ENCODE measurements at places on chromosomes 2 and 18.

- DNase-seq, result no peak
Measured at GRCh38 chr18:44849361-44849760, 168.7 kb downstream of the SETBP1 start.

GRCh38 chr18:77059294-77059916 lies 73.2 kb downstream of the MBP start:
- peak; percentile 64 for DNase-seq

GRCh38 chr2:199810422-199811171 lies 40.4 kb downstream of the FTCDNL1 start:
- DNase-seq, result no peak

GRCh38 chr2:138827426-138828054 lies 47.4 kb upstream of the NXPH2 start:
- peak; percentile 56 for DNase-seq

GRCh38 chr2:23360571-23361125 lies 24.3 kb upstream of the KLHL29 start:
- no peak for DNase-seq

- peak; percentile 80 for DNase-seq
Measured at GRCh38 chr2:221518201-221518934, 53.7 kb downstream of the EPHA4 start.

- DNase-seq, result no peak
Measured at GRCh38 chr18:52200406-52200805, 139.6 kb upstream of the DCC start.

GRCh38 chr18:29874519-29875098 lies 1167.9 kb downstream of the DSC3 start:
- no peak for DNase-seq

DNA sequence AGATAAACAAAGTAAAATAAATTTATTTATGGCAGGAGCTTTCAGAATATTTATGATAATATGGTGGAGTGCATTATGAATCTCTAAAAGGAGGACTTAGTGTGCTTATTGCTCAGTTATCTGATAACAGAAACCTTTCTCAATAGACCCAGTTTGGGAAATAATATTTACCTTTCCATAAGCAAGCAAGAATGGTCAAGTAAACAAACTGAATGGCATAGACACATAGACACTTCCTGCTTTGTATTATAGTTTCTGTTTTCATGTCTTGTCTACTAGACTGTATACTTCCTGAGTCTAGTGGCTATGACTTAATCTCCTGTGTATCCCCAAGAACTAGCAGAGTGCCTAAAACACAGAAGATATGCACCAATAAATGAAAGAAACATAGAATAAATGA lies 87.8 kb downstream of the UPP2 start:
- DNase-seq, result no peak

DNA sequence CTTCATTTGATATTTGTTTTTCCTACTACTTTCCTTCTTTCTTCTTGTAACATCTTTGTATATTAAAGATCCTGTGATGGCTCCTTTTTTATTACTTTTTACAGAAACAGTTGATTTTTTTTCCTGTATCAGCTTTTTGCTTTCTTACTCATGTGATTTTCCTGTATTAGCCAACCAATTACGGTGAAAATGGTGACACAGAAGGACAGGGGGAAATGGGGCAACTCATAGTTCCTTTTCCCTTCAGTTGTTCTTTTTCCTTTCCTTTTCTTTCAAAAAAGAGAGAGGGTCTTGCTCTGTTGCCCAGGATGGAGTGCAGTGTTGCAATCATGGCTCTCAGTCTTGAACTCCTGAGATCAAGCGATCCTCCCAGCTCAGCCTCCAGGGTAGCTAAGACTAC lies 117.8 kb downstream of the ATL2 start:
- no peak for DNase-seq

DNA sequence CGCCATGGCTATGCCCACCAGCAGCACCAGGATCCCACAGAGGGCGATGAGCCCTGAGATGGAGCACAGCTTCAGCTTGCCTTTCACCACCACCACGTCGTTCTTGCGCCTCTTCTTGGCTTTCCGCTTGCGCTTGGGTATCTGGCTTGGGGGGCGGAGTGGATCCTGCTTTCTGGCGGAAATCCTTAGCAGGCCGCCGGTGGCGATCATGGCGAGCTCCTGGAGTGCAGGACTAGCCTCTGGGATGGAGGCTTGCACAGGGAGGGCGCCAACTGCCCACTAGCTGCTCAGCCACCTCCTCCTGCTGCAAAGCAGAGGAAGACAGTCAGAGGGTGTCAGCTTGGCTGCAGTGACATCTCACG lies 3.5 kb downstream of the TMEM200C start:
- DNase-seq, result no peak

- no peak for DNase-seq
Measured at GRCh38 chr2:181190711-181191110, 210.3 kb downstream of the UBE2E3 start.

DNA sequence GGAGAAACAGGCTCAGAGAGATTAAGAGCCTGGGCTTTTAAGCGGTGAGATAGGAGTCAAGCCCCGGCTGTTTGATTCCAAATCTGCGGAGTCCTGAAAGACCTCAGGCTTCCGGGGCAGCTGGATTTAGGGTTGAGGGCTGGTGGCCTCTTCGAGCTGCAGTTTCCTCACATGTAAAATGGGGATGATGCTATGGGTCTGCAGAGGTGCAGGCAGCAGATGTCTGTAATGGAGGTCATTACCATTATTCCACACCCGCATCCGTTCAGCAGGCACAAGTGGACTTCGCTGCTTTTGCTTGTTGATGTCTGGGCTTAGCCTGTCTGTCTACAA lies 175.6 kb upstream of the HS6ST1 start:
- DNase-seq, result no peak

DNA sequence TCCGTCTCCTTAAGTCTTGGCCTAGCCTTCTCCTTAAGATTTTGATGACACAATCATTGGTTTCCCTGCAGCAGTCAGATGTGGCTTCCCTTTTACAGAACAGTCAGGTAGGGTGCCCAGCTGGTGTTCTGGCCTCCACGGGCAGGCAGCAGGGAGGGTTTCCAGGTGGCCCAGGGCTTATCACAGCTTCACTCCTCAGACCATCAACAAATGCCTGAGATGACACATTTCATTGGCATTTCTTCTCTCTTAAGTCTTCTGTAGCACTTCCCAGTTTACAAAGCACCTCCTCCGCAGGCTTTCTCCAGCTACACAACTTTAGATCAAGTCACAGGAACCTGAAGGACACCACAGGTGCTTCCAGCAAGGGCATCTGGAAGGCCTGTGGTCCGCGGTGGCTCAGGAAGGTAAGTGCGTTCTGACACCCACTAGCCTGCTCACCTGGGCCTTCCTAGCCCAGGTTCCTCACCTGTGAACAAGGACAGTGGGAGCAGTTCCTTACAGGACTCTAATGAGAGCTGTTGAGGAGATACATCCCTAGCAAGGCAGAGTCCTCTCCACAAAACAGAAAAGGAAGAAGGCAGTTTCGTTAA lies 37.6 kb downstream of the PTPN18 start:
- DNase-seq, result no peak

DNA sequence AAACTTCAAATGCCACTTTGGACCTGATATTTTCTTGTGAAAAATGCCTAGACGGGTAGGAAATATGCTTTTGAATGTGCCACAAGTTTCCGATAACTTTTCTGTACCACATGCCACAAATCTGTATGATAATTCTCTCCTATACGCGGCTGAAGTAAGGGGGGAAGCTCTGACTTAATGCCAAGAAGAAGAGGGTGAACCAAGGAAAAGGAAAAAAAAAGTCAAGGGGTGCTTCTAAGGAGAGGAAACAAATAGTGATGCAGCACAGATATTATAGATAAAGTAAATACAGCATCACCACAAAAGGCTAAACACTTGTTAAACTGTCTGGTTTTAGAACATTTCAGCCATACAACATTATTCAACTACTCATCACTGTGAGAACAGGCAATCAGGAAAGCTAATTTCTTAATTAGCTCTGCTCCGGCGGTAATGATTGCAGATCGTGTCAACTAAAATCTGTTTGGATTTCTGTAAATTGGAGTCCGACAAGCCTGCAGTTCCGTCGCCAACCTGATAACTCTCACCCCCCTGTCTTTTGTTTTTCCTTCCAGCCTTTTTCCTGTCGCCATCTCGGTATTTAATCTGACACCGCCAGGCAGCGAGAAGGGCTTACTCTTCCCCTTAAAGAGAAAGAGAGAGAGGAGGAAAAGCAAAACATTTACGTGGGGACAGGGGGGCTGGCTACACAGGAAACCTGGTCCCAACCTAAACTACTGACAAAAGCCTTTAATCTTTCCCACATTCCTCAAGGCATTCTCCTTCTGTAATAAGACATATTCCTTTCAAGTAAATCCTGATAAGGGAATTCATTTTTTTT lies 67.5 kb downstream of the ZEB2 start:
- DNase-seq, result no peak

- DNase-seq, result no peak
Measured at GRCh38 chr2:11309706-11310105, 34.7 kb downstream of the ROCK2 start.

DNA sequence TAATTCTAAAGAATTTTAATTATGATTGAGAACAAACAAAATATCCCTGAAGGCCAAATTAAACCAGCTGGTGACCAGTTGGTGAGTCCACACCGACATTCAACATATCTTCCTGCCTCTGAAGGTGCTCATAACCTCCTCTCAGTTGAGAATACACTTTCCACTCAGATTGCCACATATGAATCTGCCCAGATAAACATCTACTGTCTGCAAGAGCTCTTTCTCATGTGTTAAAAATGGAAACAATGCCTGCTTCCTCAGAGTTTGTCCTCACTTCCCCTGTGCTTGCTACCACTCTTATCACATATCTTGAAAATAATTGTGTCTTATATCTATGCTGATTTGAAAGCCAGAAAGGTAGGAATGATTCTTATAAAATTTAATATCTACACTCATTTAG lies 177.7 kb upstream of the GULP1 start:
- no peak for DNase-seq

GRCh38 chr2:27000228-27000627 lies 29.8 kb downstream of the MAPRE3 start:
- DNase-seq, result no peak

DNA sequence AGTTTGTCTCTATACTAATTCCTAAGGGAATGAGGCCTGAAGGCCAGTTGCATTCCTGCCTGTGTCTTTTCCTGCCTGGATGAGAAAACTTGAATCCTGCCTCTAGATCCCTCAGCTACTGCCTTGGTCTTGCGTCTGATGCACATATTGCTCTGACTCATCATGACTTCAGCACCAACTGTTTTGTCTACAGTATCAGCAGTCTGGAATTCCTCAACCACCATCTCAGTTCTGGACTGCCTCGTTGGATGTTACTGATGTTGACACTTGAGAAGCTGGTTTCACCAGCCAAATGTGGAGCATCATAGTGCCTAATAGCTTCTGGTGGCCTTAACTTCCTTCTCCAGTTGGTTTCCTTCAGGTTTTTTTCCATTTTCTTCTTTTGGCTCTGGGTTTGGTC lies 211.0 kb downstream of the CTNNA2 start:
- DNase-seq, result no peak
